ENCODE measurements at places on chromosomes 6 and 20. TPM values are rescaled to one million over a fixed set of nuclear protein-coding genes. Genes with fewer than 3 reads are reported as not detected.

DNA sequence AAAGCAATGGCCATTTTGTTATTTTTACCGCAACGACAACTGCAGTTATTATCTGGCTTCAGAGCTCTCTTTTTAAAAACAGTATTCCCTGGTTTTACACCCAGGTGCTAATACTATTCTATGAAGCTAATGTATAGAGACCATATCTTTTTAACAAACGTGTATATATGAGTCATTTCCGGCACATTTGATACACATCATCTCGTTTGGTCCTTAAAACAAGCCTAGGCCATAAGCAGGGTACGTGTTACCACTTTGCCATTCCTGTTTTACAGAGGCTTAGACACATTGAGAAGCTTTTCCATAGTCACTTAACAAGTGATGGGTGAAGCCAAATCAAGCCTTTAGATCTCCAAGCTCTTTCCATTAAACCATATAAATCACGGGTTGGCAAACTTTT lies 5.5 kb downstream of the TRAF3IP2 start:
- DNase-seq, result no peak

- DNase-seq, result no peak
Measured at GRCh38 chr6:48229841-48230240, 118.8 kb upstream of the PTCHD4 start.

- DNase-seq, result peak; percentile 10
Measured at GRCh38 chr20:36919715-36920333, 31.7 kb downstream of the SAMHD1 start.

GRCh38 chr6:131960371-131961133 lies 9.4 kb upstream of the CCN2 start:
- DNase-seq, result no peak

DNA sequence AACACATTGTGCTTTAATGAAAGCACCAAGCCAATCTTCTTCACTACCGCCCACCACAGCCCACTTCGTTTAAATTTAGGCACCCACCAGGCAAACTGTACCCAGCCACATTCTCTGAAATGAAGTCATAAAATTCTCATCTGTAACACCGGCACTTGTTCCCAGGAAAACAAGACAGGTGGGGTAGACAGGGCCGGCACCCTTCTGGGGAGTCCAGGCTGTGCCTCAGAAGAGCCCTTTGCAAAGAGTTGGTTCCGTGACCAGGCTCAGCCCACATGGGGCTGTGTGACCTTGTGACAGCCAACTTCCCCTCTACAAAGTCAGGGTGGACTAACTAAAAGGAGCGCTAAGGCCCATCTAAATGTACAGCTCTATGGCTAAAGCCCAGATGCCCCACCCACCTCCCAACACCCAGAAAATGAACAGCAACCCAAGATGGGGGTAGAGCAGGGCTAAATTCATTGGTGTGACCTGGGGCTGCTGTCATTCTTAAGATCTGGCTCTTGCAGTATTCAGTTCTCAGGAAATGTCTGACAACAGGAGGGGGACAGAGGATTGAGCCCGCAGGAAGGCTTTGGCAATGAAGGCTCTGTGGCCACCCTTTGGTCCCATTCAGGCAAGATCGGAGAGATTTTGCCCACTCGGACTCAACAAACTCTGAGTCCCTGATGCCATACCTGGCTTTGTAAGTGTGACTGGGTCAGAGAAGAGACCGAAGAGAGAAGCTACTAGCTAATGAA lies 56.7 kb downstream of the TRERF1 start:
- DNase-seq, result no peak

DNA sequence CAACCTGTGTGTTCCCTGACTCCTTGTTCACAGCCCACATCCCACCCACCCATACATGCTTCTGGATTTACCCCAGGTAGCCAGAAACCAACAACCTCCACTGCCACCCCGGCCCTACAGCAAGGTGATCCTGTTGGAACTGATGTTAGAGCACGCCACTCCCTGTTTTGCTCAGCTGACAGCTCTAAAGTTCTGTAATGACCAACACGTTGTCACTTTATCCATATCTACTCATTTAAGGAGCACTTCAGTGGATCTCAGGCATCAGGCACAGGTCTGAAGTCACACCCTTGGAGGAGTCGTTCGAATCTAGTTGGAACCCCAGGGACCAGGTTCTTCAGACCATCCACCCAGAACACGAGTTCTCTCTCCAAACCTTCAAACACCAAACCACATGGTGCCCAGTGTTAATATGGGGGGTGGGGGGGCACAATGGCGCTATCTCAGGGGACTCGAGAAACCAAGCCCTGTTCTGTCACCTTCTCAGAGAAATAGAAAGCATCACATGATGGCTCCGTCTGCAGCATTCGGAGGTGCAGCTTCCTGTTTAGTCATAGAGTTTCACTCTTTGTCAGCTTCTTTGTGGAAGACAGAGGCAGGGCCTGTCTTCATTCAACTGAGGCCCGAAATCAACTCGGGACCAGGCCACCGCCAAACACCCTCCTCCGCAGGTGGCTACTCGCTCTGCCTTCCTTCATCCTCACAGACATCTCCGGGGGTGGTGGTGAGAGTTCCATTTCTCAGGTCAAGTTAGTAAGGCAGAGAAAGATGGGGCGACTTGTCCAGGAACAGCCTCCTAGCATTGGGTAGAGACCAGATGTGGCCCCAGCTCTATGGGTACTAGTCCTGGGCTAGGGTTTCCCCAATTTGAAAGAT lies 142.2 kb downstream of the NFATC2 start:
- no peak for DNase-seq

DNA sequence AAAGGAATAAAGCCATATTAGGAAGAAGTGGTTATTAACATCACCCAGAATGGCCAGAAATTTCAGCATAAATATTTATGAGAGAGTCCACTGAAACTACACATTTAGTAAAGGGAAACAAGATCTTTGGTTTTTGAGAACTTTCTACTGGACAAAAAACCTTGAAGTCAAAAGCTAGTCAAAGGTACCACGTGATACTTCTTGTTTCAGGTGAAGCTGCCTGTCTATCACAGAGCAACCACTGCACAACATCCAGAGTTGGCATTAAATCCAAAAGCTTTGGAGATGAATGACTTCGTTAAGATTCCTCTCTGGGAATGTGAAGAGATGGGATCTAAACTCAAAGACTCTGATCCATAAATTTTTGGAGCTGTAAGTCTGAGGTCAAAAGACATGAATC lies 137.0 kb downstream of the KCNQ5 start:
- DNase-seq, result no peak

- no peak for DNase-seq
Measured at GRCh38 chr6:122660296-122660695, 50.1 kb downstream of the PKIB start.

DNA sequence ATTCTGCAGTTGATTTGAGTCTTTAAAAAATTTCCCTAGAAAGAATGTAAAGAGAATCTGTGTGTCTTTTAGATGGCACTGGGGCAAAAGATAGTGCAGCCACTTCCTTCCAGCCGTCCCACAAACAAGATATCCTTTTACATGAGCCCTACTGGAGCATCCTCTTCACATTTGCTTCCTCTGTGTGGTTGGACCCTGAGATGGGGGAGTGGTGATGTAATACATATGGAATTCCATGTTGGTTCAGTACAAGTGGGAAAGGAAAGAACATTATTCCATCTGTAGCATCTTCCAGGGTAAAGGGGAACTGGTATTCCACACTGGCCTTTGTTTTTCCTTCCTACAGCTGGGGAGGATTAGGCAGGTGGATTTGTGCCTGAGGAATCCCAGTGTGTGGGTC lies 78.9 kb upstream of the ISM1 start:
- no peak for DNase-seq

DNA sequence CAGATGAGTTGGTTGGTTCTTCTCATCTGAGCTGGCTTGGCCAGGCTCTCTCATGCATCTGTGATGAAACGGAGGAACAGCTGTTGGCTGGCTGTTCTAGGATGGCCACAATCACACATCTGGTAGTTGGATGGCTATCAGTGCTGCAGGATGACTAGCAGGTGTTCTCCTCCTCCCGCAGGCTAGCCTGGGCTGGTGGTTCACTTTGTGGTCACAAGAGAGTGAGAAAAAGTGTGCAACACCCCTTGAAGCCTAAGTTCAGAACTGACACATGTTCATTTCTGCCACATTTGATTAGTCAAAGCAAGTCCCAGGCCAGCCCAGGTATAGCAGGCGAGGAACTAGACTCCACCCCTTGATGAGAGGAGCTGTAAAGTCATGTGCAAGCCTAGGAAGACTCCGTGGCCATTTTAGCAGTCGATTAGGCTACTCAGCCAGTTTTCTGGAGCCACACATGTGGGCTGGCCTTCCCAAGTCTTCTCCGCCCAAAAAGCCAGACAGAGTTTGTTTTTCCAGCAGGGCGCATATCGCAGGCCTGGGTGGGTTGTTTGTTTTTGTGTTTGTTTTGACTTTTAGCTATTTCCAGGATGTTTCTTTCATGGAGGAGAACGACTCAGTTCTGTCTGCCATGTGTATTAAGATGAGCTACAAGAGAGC lies 120.8 kb downstream of the ISM1 start:
- no peak for DNase-seq

EPPIN gene
- not detected for total RNA-seq

Measured in pulmonary artery endothelial cell (primary cell).